T-helper 17 cell (primary cell): ENCODE measurements at places on chromosomes 6 and 20.

DNA sequence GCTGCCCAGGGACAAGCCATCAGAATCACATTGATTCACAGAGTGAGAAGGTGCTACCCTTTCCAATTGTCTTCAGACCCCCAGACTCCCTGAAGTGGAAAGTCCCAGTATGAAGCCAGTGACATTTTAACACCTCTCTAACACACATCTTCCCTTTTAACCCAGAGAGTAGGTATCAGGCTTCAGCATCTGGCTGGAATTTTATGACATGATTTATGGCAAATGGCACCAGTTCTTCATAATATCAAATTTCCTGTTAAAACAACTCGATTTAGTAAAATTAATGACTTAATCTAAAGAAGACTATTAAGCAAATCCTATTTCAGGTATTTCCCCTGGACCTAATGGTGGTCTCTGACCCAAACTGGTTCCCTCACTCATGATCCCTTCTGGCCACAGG, 25.0 kb downstream of the KCNB1 start:
- DNase-seq, result no peak

GRCh38 chr20:56631990-56632327, 2.9 kb downstream of the TFAP2C start:
- no peak for DNase-seq

DNA sequence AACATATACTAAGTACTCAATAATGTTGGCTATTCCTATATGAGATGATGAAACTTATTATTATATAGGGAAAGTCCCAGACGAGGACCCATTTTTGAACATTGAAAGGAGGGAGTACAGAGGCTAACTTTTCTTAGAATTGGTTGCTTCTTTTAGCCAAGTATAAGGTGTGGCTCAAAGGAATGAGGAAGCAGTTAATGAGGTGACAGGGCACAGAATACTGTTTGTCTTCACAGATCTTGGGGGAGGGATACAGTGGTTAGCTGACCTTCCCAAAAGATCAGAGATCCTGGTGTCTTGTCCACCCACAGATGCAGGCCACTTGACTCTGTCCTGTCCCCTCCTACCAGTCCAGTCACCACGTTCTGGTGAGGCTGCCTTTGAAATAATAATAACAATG, 67.8 kb upstream of the EPB41L1 start:
- no peak for DNase-seq

- no peak for DNase-seq
These were observed 365.9 kb downstream of the RNF144B start for GRCh38 chr6:18753076-18753475.

DNA sequence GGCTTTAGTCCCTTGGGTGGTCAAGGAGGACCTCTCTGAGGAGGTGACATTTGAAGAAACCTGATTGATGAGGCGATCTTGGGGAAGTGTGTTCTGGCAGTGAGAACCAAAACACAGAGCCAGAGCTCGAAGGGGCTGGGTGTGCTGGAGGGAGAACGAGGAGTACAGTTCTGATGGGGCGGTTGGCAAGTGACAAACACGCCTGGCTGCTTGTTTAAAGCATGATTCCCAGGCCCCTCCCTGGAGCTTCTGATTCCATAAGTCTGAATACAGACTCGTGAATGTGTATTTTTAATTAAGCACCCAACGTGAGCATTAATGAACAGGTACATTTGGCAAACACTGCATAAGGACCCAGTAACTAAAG, 886 bp upstream of the NFATC2 start:
- no peak for DNase-seq

- no peak for DNase-seq
These were observed 362.6 kb downstream of the EPM2A start for GRCh38 chr6:145372671-145373151.

- DNase-seq, result no peak
These were observed 47.4 kb upstream of the RANBP9 start for GRCh38 chr6:13759025-13759424.

- DNase-seq, result no peak
These were observed 6.1 kb downstream of the NINL start for GRCh38 chr20:25579081-25579770.

- DNase-seq, result no peak
These were observed 71.4 kb downstream of the CARMIL1 start for GRCh38 chr6:25350573-25350972.

GRCh38 chr20:25309395-25310267, 61.7 kb downstream of the PYGB start:
- no peak for DNase-seq

DNA sequence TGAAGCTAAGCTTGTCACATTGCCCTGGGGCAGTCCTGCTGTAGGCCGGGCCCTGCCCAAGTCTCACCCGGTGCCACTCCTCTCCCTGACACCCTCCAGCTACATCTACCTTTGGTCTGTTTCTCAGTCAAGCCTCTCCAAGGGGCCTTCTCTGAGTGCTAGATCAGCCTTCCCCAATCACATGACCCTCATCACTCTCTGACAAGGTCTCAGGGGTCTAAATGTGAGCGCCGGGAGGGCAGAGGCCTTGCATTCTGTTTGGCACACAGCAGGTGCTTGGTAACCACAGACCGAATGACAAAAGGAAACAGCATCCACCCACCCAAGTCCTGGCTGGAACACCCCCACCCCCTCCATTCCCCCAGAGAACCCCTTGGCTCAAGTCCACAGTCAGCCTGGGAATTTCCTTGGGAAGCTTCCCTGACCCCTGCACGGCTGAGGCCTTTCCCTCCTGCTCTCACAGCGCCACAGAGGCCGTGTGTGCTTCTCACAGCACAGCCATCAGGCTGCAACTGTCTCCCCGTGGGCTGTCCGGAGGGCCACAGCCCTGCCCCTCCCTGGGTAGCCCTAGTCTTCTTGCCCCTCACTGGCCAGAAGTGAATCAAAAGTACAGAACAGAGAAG, 32.9 kb downstream of the PKIG start:
- no peak for DNase-seq

DNA sequence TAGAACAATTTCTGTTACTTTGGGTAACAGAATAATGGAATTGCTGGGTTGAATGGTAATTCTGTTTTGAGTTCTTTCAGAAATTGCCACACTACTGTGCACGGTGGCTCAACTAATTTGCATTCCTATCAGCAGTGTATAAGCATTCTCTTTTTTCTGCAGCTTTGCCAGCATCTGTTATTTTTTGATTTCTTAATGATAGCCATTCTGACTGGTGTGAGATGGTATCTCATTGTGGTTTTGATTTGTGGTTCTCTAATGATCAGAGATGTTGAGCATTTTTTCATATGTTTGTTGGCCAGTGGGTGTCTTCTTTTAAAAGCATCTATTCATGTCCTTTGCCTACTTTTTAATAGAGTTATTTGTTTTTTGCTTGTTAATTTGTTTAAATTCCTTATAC, 846.8 kb downstream of the KIF16B start:
- no peak for DNase-seq

DNA sequence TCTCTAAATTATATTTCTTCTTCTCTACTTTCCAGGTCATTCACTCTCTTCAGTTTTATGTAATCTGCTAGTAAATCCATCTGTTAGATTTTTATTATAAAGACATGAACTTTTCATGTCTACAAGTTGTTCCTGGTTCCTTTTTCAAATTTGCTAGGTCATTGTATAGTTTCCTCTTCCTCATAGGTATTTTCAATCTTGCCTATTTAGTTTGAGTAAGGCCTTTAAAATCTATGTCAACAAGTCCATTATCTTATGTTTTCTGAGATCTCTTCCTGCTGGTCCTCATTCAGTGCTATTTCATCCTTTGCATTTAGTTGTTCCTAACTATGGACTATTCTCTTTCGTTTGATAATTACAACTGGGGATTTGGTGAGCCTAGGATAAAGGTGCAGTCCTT, 11.0 kb downstream of the RRBP1 start:
- no peak for DNase-seq

GRCh38 chr6:84027340-84028181, 6.0 kb upstream of the MRAP2 start:
- DNase-seq, result no peak

- DNase-seq, result no peak
These were observed 57.4 kb upstream of the PSMF1 start for GRCh38 chr20:1060985-1061384.

- no peak for DNase-seq
These were observed 53.5 kb upstream of the NELFCD start for GRCh38 chr20:58927490-58928061.

- no peak for DNase-seq
These were observed 495.4 kb upstream of the MMS22L start for GRCh38 chr6:97778290-97779038.

GRCh38 chr6:82270881-82271635, 23.5 kb upstream of the IBTK start:
- no peak for DNase-seq

DNA sequence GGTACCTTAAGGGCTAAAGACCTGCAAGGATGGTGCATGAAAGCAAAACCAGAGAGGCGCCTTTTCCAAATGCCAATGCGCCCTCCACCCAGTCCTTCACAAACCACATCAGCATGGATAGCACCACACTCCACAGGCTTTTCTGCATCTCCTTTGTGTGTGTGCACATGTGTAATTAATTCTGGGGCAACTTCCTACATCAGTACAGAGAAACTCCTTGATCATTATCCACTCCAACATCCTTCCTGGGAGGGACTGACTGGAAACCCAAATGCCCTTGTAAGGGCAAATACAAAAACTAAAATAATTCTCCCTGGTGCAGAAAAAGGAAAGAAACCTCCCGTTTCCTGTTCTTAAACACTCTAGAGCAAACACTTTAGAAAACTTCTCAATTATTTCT, 10.8 kb downstream of the SLC52A3 start:
- DNase-seq, result no peak

GRCh38 chr6:41846666-41847237, 48.4 kb downstream of the USP49 start:
- DNase-seq, result peak; percentile 44

DNA sequence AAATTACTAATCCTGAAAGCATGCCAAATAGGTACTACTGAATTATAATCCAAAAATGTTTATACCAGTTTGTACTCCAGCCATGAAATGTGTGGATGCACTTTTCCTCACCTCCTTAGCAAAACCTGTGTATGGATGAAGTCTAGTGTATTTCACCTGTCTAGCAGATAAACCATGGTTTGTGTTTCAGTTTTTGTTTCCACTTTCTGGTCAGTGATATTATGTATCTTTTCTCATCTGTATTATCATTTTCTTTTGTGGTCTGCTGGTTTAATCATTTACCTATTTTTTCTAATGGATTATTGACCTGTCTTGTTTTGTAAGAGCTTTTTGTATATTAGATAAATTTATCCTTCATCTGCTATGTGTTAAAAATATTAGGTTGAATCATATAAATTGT, 41.0 kb upstream of the TMEM217 start:
- DNase-seq, result no peak

- DNase-seq, result no peak
These were observed 28.1 kb upstream of the BMP2 start for GRCh38 chr20:6739406-6739805.

- DNase-seq, result no peak
These were observed 4.3 kb downstream of the PPP1R11 start for GRCh38 chr6:30071081-30071818.

GRCh38 chr20:8357703-8358102, 225.6 kb downstream of the PLCB1 start:
- no peak for DNase-seq

DNA sequence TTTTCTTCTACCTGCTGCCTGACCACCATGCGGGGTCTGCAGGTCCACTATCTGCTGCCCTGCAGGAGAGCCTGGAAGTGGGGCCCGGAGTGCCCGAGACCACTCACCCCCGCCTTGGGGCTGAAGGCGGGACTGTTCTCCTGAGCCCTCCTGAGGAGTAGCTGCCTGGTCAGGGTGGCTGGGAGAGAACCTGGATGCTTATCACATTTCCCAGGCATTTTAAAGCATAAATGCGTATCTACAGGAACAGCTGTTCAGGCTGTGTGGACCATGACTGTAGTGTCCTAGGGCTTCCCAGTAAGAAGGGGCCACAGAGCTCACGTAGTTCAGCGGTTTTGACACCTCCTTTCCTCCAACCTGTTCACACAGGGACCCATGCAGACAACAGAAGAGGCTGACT, 123.3 kb downstream of the AGPAT4 start:
- DNase-seq, result no peak

DNA sequence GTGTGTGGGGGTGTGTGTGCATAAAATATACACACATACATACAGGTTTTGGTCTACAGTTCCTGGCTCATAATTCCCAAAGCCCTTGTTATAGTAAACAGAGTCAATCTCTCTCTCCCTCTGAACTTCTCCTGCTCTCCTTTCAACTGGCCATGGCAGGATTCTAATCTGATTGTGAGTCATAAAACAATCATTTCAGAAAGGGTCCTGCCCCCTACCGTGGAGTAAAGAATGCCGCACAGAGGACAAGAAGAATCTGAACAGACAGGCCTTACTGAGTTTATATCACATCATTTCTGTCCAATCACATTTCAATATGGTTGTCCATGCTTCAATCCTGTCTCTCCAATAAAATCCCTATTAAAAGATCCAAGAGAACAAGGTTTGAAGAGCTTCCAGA, 416.9 kb downstream of the FRK start:
- no peak for DNase-seq

GRCh38 chr6:35082733-35083403, 58.3 kb downstream of the TCP11 start:
- DNase-seq, result no peak

DNA sequence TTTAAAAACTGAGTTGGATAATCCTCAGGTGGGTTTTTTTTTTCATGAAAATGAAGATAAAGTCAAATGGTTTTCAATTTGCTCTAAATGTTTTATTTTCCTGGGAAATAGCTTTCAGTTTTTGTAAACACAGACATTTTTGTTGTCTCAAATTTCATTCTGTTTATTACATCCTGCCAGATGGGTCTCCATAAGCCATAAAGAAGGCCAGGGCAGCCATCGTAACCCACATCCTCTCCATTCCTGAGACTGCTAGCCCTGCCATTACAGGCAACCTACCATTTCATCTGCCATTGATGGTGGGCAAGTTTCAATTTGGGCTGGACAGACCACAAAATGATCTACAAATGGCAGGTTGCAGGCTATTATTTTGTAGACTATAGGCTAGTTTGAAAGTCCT, 60.8 kb downstream of the BTBD3 start:
- no peak for DNase-seq

DNA sequence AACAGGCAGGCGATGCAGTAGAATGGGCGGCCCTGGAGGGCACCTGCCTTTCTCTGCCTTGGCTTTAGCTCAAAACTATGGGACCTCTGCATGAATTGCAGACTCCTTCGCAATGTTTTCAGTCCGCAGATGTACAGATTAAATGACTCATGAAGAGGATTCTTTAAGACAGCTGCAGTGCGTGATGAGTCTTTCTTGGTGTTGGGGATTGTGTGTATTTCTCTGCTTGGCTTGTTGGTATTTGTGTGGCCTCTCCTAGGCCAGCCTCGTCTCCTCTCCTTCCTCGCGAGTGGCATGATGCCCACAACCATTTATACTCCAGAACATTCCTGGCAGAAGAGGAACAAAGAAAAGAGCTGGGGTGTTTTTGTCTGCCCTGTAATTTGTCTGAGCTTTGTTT, 110.6 kb downstream of the SYNDIG1 start:
- DNase-seq, result no peak

GRCh38 chr6:106629859-106630163, 433 bp downstream of the QRSL1 start:
- DNase-seq, result no peak

- no peak for DNase-seq
These were observed 531.3 kb upstream of the JAG1 start for GRCh38 chr20:11204926-11205768.

- no peak for DNase-seq
These were observed 130.6 kb upstream of the PHACTR3 start for GRCh38 chr20:59473742-59474141.

- DNase-seq, result no peak
These were observed 2.1 kb downstream of the PTK6 start for GRCh38 chr20:63534831-63535651.
